ENCODE measurements at places on chromosomes 12 and 14.

DNA sequence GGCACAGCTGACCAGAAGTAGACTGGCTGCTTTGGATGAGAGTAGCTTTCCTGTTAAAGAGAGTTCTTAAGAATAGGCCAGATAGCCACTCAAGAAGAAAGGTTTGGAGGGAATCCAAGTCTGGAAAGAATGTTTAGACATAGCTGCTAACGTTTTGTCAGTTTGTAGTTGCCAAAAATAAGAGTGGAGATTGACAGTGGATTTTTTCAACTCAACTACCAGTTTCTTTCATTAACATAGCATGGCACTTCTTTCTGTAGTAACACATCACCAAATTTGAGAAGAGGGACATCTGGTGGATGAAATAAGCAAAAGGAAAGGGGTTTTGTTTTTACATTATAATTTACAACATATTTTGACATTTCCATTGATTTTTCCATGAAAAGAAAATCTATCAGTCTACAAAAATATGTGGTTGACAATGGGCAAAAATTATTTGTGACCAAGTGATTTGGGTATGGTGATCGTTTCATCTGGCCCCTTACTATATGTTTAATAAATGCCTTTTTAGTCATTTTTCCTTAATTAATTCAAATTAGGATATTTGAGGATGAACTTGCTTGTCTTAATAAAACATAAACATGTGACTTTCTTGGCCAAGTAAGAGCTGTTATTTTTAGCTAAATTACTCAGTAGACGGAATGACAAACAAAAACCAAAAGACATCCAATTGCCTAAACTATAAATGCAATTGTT lies 71.1 kb downstream of the PTPRR start:
- no peak for DNase-seq

DNA sequence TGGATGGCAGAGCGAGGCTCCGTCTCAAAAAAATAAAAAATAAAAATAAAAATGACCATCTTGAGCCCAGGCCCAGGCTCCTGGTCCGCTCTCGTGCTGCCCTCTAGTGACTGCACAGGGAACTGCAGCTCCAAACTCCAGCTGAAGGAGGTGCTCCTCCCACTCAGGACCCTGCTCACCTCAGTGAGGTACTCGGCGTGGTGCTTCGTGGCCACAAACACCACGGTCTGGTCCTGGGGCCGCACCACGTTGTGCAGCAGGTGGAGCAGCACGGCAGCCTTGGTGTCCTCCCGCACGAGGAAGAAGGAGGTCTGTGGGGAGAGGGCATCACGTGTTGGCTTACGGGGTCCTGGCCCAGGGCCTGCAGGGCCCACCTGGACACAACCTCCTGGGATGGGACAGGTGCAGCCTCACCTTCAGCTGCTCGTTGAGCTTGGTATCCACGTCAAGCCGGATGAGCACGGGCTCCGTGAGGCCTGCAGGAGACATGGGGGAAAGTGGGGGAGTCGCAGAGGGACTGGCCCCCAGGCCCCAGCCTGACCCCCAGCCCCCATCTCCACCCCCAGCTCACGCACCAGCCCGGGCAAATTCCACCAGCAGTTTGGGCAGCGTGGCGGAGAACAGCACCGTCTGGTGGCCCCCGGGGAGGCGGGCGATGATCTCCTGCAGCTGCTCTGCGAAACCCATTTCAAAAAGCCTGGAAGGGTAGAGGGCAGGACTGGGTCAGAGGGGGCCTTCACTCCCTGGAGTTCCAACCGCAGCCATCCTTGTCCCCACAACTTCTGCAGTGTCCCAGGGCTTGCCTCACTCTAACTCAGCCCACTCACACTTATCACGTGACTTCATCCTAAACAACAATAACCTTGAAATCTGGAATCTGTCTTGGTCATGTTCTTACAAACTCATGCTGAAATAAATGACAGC lies 10.6 kb downstream of the DDX54 start:
- DNase-seq: peak; percentile 63

DNA sequence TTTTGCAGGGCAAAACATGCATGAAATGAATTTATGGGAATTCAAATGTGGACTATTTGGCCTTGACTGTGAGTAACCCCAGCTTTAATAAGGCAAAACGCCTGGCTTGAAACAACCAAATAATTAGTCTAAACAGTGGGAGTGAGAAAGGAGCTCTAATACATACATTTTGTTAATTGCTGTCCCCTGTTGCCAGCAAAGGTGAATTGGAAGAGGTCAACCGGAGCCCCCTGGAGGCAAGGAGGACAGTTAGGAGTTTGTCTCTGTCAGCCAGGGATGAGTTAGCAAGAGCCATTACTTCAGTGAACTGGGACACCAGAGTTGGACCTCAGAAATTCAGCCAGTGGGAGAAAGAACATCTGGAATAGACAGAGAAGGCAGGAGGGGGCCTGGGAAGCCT lies 17.4 kb downstream of the KRT76 start:
- no peak for DNase-seq

DNA sequence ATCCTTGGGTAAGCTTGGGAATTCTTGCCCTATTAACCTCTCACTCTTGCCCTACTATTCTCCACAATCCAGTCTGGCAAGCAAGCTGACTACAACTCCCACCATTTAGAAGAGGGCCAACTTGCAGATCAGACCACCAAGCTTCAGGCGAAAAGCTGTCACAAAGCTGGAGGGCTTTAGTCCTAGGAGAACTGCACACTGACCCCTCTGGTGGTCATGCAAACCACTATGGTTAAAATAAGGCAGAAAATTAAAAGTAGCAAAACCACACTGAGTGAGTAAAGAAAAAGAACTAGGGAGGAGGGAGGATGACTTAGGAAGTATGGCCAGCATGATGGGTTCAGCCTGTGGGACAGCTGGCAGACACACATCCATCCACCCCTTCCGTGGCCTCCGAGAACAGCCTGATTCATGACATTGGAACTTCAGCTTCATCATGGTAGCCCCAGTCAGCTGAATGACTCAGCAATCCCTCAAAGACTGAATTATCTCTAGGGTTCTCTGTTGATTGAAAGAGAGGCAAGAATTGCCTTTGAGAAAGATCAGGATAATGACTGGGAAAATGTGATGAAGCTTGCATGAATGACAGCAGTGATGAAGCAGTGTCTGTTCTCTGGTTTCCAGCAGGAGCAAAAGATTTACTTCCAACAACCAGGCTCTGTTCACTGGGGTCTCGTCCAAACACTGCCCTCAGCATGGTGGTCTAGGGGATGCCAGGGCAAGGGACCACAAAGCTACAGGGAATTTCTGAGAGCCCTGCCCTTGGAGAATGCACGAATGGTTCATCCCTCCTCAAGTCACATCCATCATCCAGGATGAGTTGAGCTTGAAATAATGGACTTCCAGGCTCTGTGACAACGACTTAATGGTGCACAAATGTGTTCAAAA lies 24.4 kb downstream of the PITPNM2 start:
- no peak for DNase-seq

DNA sequence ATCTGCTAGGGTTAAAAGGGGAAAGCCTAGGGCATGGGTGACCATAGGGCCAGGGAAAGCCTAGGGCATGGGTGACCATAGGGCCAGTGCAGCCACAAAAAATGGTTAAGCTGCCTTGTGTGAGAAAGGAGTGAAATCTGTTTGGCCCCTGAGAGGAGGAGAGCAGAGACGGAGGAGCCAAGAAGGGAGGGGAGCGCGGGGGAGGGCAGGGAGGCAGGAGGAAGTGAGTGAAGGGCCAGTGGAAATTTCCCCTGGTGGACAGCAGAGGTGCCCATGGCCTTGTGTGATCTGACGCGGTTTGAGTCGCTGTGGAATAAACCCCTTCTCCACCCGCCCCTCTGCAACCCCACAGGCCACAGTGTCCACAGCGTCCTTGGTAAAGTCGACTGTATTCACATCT lies 618 bp upstream of the AQP6 start:
- DNase-seq: no peak
